ENCODE measurements at places on chromosomes 6 and 20.

- DNase-seq: no peak
Observed at GRCh38 chr20:8930726-8931125, 138.2 kb upstream of the PLCB4 start.

GRCh38 chr6:27478706-27479318 is 5.9 kb upstream of the ZNF184 start:
- DNase-seq: peak; percentile 36

DNA sequence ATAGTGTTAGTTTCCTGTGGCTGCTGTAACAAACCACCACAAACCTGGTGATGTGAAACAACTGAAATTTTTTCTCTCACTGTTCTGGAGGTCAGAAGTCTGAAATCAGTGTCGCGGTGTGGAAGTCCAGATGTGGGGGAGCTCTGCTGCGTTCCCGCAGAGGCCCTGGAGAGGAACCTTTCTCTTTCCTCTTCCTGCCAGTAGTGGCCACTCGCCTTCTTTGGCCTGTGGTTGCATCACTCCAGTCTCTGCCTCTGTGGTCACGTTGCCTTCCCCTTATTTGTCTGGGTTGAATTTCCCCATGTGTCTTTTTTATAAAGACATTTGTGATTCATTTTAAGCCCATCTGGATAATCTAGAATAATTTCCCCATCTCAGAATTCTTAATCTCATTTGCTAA is 295.5 kb upstream of the FLRT3 start:
- DNase-seq: no peak

GRCh38 chr20:14643556-14643955 is 306.1 kb upstream of the FLRT3 start:
- no peak for DNase-seq

DNA sequence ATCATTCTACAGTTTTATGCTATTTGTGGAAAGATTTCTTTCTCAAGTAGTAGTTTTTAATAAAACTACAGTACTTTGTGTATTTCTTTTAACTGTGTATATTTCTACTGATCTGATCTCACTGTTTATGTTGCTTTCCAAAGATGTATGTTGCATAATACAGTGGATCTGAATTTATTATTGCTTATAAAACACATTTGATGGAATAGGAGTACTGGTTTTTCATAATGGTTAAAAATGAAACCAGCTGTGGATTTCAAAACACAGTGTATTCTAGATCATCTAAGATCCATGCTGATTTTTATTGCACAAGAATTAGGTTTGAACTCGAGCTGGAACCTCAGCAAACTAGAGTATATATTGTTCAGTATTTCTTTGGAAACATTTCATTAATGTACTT is 8.0 kb downstream of the NKX2-4 start:
- no peak for DNase-seq

GRCh38 chr6:128073389-128073788 is 172.5 kb upstream of the THEMIS start:
- DNase-seq: no peak

- DNase-seq: no peak
Observed at GRCh38 chr20:17888044-17888443, 80.5 kb downstream of the SNX5 start.
